ENCODE measurements at places on chromosomes 4 and X. TPM values are rescaled to one million over a fixed set of nuclear protein-coding genes. Genes with fewer than 3 reads are reported as not detected.

CT45A10 gene
- total RNA-seq: not detected

GRCh38 chr4:1487106-1487505 is 80.9 kb upstream of the NKX1-1 start:
- DNase-seq: no peak

OGT gene
- total RNA-seq: 216 TPM

SSX2 gene
- total RNA-seq: not detected

CLDN22 gene
- total RNA-seq: not detected

HUWE1 gene
- total RNA-seq: 437 TPM

PDK3 gene
- total RNA-seq: 26.4 TPM

GRCh38 chr4:71074452-71075299 is 81.2 kb downstream of the DCK start:
- DNase-seq: no peak

DNA sequence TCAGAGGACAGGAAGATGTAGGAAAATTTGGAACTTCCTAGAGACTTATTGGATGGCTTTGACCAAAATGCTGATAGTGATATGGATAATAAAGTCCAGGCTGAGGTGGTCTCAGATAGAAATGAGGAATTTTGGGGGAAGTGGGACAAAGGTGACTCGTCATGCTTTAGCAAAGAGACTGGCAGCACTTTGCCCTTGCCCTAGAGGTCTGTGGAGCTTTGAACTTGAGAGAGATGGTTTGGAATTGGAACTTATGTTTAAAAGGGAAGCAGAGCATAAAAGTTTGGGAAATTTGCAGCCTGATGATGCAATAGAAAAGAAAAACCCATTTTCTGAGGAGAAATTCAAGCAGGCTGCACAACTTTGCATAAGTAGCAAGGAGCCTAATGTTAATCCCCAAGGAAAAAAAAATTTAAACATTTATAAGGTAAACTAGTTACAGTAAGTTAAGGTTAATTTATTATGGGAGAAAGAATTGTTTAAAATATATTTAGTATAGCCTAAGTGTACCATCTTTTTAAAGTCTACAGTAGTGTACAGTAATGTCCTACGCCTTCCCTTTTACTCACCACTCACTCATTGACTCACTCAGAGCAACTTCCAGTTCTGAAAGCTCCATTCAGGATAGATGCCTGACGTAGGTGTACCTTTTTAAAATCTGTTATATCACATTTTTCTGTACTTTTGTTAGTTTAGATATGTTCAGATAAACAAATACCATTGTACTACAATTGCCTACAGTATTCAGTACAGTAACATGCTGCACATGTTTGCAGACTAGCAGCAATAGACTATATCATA is 101.2 kb downstream of the FAM13A start:
- no peak for DNase-seq

GRCh38 chr4:103853627-103854026 is 133.8 kb upstream of the TACR3 start:
- no peak for DNase-seq

DNA sequence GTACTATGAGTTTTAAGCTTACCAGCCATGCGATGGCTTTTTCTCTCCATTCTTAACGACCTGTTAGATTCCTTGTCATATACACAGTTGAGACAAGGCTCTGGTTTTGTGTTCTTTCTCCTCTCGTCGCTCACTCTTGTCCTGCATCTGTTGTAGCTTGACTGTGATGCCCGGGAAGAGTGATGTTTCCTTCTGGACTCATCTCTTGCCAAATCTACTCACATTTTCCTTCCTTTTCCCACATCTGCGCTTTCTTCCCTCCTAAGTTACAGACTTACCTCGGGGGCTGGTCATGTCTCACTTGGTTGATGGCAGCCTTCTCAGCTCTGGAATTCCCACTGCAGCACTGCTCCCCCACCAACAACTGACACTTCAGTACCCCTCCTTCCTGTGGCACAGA is 4.8 kb upstream of the MAP7D3 start:
- no peak for DNase-seq

DNA sequence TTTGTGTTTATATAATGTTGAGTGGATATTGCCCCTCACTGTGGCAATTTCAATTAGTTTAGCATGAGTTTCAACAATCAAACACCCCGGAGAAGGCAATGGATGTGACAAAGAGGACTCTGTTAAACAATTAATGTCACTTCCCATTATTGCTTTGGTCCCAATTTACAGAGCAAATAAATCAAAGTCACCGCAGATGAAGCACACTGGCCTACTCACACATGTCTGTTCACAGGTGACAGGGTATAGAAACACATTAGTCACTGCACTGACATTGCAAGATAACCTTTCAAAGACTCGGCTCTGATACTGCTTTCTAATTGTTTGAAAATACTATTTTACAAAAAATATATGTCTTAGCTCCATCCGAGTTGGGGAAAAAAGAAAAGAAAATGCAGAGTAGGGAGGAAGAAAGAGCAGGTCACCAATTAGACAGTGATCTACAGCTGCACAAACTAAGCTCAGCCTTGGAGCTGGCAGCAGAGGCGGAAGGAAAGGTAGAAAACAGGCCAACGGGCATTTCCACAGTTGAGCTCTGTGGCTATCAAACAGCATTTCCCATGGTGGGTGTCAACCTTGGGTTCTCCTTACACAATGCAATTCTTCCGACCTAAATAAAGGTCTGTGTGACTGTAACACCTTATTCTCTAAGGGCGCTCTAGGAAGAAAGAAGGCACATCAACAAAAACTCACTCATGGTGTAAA is 53.9 kb downstream of the PPARGC1A start:
- no peak for DNase-seq

DNA sequence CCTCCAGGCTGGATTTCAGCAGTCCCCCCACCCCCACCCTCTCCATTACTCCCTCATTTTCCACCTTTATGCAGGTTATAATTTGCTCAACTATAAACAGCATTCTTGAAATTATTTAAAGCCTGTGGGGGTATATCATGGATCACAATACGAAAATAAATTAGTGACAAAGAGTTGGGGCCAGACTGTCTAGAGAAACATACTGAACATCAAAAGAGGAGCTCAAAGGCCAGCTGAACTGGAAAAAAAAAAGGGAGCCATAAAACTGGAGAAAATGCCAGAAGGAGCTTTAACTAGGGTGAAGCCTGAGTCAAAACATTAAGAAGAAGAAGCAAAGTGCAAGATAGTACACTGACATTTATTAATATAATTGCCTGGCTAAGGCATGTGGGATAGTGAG is 137.8 kb downstream of the ANTXR2 start:
- DNase-seq: no peak

DNA sequence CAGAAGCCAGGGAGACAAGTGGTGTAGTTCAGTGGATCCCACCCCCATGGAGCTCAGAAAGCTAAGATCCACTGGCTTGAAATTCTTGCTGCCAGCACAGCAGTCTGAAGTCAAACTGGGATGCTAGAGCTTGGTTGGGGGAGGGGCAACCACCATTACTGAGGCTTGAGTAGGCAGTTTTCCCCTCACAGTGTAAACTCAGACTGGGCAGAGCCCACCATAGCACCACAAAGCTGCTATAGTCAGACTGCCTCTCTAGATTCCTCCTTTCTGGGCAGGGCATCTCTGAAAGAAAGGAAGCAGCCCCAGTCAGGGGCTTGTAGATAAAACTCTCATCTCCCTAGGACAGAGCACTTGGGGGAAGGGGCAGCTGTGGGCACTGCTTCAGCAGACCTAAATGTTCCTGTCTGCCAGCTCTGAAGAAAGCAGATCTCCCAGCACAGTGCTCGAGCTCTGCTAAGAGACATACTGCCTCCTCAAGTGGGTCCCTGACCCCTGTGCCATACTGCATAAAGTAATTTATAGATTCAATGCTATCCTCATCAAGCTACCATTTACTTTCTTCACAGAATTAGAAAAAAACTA is 163.2 kb downstream of the HHIP start:
- DNase-seq: no peak

KIF4A gene
- total RNA-seq: 16.5 TPM
